ENCODE measurements at places on chromosomes 7 and 10.

- no peak for DNase-seq
Measured at GRCh38 chr10:7477538-7478334, 66.9 kb upstream of the SFMBT2 start.

GRCh38 chr7:121697731-121698316, 175.1 kb upstream of the PTPRZ1 start:
- no peak for DNase-seq

DNA sequence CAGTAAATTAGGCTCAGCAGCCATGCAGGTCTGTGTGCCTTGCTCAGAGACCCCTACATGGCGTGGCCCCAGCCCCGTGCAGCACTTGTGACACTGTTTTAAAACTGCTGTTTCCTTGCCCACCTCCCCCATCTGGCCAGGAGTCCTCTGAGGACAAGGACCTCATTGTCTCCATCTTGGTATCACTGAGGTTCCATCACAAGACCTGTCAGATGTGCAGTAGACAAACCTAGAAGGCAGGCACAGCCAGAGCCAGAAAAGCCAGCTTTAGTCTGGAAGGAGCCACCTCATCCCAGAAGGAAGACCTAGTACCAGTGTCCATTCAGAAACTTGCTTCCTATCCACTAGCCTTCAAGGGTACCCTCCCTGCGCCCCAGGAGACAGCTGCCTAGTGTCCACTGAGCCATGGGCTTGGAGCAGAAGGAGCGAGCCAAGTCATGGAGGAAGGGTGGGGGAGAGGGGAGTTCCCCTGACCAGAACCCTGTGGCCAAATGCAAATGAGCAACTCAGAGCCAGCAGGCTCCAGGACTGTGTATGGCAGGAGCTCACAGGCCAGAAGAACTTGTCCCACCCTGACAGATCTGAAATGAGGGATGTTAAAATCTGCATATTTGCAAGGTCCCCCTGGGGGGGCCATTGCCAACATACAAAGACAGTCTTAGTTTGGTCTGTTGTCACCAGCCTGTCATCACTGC, 176.1 kb downstream of the SH3PXD2A start:
- DNase-seq = peak; percentile 21

GRCh38 chr7:135291809-135292253, 58.2 kb downstream of the STRA8 start:
- DNase-seq = no peak

GRCh38 chr7:9557853-9558252, 1124.4 kb downstream of the NXPH1 start:
- DNase-seq = no peak

- no peak for DNase-seq
Measured at GRCh38 chr10:73117976-73118743, 7.9 kb downstream of the NUDT13 start.

GRCh38 chr7:42198974-42199668, 37.9 kb downstream of the GLI3 start:
- DNase-seq = no peak

GRCh38 chr7:84506151-84506550, 311.6 kb upstream of the SEMA3A start:
- no peak for DNase-seq

DNA sequence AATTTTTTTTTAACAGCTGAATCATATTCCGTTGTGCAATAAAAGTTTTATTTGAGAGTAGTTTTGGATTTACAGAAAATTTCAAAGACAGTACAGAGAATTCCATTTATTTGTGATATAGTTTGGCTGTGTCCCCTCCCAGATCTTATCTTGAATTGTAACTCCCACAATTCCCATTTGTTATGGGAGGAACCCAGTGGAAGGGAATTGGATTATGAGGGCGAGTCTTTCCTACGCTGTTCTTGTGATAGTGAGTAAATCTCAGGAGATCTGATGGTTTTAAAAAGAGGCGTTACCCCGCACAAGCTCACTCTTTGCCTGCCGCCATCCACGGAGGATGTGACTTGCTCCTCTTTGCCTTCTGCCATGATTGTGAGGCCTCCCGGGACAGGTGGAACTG, 228.0 kb upstream of the MAGI2 start:
- no peak for DNase-seq

- DNase-seq = no peak
Measured at GRCh38 chr10:78360284-78360683, 326.6 kb downstream of the RPS24 start.

- DNase-seq = no peak
Measured at GRCh38 chr10:99427566-99428190, 2.7 kb downstream of the GOT1 start.

GRCh38 chr10:93813507-93814465, 56.0 kb downstream of the LGI1 start:
- peak; percentile 66 for DNase-seq

DNA sequence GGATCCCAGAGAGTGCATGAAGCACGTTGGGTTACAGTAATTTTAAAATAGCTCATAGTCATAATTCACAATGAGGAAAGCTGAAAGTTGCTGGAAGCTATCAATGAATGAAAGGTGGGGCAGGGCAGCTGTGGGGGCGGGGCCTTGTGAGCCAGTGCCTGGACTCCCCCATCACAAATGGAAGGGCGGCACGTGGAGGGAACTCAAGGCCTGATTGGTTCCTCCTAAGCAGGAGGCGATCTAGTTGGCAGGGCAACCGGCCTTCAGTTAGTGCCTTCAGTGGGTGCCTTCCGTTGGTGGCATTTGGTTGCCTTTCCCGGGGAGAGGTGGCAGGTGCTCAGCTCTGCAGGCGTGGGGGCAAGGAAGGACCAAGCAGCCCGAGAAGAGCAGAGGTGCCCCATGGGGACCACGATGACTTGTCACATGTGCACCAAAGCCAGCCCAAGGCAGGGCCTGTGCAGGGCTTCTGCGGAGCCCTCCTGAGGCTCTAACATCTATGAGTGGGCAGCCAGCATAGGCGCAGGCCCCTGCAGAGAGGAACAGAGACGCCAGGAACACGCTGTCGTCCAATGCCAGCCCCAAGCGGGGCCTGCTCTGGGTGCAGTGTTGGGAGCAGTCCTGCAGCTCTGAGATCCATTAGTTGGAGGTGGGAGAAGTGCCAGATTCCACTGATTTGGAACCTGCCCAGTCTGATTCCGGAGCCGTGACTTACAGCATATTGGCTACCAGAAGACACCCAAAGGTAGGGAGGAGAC, 59.8 kb upstream of the PDSS1 start:
- no peak for DNase-seq

GRCh38 chr7:35909870-35910357, 109.1 kb downstream of the SEPTIN7 start:
- DNase-seq = no peak

- peak; percentile 80 for DNase-seq
Measured at GRCh38 chr10:102782673-102783551, 39.2 kb downstream of the WBP1L start.

GRCh38 chr7:144653449-144653848, 182.4 kb downstream of the TPK1 start:
- no peak for DNase-seq

- no peak for DNase-seq
Measured at GRCh38 chr10:82934429-82934828, 1059.4 kb downstream of the NRG3 start.

DNA sequence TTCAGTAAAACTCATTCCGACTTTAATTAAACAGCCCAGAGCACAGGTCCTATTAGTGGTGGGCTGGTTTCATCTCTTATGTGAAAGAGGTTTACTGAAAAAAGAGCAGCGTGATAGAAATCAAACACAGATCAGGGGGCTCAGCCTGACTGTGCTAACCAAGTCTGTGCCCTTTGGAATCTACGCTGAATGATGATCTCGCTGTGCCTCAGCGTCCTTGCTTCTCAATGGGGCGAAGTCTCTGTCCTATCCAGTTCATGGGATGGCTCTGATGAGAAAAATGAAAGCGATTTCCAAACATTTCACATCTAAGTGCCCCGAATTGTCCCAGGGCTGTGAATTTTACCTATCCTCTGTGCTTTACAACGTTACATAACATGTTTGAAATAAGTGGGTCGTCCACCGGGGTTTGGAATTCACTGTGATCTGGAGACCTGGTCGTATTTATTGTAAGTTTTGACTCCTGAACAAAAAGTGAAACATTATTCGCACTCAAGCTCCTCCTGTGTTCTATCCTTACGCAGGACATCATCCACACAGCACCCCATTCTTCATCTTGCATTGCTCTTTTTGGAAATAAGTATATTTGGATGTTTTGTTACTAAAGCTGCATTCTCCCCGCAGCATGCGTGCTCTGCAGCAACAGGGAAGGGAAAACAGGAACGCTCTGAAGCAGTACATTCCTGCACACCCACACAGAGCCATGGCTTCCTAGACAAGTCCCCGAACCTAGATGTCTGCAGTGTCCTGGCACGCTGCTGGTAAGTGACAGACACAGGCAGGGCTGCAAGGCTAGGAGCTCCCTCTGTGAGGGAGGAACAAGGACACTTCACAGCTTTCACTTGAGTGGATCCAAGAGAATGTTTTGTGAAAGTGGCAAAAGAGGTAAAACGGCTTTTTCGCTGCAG, 83.5 kb downstream of the SLC37A3 start:
- no peak for DNase-seq

GRCh38 chr10:101718690-101719275, 23.8 kb upstream of the FBXW4 start:
- no peak for DNase-seq

GRCh38 chr10:87952612-87953011, 89.2 kb downstream of the PTEN start:
- DNase-seq = no peak

DNA sequence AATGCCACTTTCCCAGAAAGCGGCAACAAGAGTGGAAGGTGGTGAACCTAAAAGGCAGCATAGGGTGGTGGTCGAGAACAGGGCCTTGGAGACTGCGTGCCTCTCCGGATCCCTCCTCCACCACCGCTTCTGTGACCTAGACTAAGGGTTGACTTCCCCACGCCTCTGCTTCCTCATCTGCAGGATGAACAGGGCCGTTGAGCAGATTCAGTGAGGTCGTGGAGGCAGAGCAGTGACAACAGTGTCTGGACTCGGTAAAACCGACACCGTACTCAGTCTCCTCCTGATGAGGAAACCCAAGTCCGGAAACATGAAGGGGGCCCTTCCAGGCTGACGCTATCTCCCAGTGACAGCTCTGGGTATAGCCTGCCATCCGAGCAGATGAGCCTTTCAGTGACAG, 162.6 kb downstream of the CELF2 start:
- no peak for DNase-seq

DNA sequence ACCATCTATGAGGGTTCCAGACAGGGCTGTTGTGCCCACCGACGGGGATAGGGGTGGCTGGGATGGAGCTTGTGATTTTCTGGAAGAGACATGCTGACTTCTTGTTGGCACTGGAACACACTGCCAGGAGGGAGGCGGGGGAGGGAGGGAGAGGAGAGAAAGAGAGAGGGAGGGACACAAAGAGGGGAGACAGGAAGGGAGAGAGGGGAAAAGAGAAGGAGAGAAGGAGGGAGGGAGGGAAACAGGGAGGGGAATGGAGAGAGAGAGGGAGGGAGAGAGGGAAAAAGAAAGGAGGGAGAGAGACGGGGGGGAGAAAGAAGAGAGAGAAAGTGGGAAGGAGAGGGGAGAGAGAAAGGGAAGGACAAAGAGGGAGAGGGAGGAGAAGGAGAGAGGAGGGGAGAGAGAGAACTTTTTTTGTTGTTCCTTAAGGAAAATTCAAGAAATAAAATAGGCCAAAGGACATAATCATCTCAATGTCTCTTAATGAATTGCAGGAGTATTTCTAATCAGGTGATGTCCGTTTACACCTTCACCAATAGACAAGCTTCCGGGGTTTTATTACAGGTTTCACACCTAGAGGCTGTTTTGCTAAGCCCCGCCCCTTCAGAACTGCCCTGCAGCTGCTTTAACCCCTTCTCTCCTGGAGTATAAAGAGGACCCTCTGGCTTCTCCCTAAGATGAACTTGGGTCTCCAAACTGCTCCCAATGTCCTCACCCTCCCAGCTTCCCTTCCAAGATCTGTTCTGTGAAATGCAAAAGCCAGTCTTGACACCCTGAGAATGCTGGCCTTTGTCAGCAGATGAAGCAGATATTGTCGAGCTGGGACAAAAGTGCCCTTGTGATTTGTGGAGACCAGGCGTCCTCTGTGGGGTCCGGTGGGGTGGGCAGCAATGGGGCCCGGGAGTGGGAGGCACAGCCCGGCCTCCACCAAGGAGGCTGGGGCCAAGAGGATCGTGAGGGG, 82.0 kb upstream of the GTF2IRD1 start:
- DNase-seq = no peak

DNA sequence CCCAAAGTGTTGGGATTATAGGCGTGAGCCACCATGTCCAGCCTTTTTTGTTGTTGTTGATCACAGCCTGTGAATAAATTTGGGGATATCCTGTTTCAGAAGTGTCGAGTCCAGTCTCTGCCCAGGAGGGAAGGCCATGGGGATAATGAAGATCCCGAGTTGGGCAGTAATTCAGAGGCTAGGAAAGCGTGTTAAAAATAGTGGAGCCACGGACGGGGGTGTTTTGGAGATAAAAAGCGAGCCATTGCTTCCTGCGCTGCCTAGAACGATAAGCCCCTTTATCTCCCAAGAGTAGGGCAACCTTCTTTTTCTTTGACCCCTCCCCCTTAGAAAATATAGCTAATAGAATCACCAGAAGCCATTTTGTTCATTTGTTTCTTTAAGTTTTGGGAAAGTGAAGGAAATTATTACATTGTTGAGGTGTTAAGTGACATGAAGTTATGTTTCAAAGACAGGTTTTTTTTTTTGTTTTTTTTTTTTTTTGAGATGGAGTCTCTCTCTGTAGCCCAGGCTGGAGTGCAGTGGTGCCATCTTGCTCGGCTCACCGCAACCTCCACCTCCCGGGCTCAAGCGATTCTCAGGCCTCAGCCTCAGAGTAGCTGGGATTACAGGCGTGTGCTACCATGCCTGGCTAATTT, 43.3 kb downstream of the IL15RA start:
- DNase-seq = no peak

DNA sequence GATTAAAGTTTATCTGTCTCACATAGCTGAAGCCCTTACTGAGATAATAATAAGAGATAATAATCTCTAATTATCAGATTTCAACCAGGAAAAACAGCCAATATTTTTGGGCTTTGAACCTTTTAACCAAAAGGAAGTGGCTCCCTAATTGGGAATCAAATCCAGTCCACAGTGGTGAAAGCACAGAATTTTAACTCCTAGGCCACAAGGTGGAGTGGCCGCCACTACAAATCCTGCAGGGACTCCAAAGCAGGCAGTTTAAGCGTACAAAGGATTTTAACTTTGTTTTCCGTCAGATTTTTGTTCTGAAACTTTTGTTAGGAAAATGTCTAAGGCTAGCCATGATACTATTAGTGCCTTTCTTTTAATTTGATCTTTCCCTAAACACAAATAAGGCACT, 99.6 kb upstream of the CCNY start:
- no peak for DNase-seq

- DNase-seq = no peak
Measured at GRCh38 chr7:135920478-135920877, 56.7 kb downstream of the MTPN start.

GRCh38 chr7:40586197-40586596, 451.4 kb downstream of the SUGCT start:
- no peak for DNase-seq

- DNase-seq = no peak
Measured at GRCh38 chr7:91517201-91517785, 253.1 kb downstream of the FZD1 start.

GRCh38 chr10:72311667-72312066, 37.9 kb downstream of the DDIT4 start:
- DNase-seq = no peak

Data from left ventricle myocardium superior (tissue), 1 donor.